Activated CD4-positive, alpha-beta memory T cell treated with anti-CD3 and anti-CD28 coated beads for 36 hours (primary cell): ENCODE measurements at places on chromosomes 5 and 9.
A peak's percentile ranks its signal among the peaks of the same experiment; 100 is the strongest.

- DNase-seq, result no peak
Measured at GRCh38 chr5:180535573-180535972, 41.4 kb downstream of the CNOT6 start.

DNA sequence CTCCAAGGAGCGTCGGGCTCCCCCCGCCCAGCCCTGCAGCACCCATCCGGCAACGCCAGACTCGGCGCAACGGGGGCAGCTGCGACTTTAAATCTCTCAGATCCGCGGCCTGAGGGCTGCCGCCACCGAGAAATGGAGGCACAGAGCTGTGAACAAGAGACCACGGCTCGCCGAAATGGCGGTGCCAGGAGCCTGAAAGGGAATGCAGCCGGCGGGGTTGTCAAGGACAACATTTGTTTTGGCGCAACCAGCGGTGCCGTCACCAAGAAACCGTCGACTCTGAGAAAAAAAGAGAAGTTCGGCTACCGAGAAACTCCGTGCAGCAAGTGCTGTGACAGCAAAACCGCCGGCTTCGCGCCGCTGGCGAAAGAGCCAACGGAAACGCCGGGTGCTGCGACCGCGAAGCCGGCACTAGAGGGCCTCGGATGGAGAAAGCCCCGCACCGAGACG lies 2.1 kb upstream of the ANXA2R start:
- DNase-seq, result peak; percentile 84

DNA sequence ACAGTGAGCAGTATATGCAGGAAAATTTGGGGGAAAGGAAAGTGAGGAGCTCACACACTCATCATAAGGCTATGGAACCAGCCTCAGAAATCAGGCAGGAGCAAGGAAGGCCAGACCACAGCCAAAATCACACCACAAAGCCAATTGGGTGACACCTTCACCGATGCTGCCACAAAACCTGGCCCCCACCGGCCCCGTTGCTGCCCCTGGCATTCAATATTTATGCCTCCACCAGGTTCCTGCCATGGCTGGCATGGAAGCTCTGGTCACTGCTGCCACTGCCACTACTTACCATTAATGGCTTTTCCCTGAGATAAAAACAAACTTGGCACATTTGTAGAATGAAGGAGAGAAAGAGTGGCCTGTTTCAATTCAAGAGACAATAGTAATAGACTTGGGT lies 28.7 kb upstream of the RARS1 start:
- no peak for DNase-seq

DNA sequence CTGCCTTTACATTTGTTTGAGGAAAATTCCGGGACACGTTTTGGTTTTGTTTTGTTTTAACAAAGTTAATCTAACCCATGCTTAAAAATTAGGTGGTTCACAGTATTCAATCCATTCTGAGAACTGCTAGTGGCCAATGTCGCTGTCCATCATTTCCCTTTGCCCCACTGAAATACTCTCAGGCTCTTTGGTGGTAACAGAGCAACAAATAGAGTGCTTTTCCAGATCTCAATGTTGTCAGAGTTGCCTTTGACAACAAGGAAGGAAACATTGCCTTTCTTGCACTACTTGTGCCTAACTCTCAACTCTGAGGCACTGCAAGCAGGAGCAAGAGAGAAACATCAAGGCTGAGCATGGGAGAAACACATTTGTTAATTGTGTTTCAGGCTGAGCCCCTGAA lies 154.0 kb downstream of the MCTP1 start:
- DNase-seq, result no peak

DNA sequence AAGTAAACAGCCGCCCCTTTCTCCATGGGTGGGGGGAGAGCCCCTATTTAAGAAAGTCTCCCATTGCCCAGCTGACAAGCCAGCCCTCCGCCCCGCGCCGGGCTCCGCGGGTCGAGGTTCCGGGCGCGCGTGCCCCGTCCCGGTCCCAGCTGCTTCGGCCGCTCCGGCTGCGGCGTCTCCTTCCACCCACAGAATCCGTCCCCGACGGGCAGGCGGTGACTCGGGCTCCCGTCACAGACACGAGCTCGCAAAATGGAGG lies 223 bp downstream of the NR3C1 start:
- no peak for DNase-seq

- peak; percentile 34 for DNase-seq
Measured at GRCh38 chr5:68368311-68369022, 152.9 kb downstream of the PIK3R1 start.

DNA sequence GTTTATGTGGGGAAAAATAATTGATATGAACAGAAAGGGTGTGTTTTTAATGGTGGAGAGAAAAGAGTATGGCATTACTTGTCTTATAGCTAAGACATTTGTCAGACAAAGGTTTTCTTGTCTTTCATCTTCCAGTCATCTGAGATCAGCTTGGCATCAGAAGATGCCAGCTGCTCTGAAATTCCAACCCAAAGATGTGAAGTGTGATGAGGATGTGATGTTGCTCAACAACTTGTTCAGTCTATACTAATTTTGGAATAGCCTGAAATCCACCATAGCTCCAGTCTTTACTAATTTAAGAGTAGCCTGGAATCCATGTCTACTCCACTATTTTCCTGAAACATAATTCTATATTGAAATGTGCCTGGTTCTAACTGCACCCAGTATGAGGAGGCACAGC lies 182.3 kb downstream of the CFAP90 start:
- no peak for DNase-seq

- DNase-seq, result no peak
Measured at GRCh38 chr5:167642779-167643517, 648.5 kb upstream of the WWC1 start.

DNA sequence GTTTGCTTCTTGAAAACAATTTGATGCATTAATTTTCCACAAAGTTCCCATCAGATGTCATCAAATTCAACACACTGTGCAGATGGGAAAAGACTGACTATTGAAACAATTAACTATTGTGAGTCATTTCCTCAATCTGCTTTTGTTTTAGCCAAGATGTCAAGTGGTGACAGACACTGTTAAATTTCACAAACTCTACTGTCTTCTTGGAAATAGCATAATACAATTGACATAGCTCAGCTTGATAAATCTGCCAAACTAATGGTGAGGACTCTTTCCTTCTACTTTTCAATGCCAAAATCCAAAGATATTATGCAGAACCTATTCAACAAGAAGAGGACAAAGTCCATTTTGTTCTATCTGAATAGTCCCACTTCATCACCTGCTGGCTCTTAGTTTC lies 242.3 kb downstream of the CAAP1 start:
- DNase-seq, result no peak

DNA sequence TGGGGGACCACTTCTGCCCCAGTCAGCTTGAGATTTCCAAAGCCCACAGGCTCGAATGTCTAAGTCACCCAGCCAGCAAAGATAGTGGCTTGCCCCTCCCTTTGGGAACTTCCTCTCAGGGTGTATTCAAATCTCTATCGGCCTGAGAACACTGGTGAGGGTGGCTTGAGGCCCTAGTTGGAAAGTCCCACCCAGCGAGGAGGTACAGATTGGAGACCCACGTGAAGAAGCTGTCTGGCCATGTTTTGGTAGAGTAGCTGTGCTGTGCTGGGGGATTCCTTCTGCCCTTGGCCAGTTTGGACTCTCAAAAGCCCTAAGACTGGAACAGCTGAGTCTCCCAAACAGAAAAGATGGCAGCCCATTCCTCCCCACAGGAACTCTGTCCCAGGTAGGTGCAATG lies 172.7 kb upstream of the RIOK2 start:
- no peak for DNase-seq

- DNase-seq, result no peak
Measured at GRCh38 chr9:134913041-134913712, 4.5 kb downstream of the FCN1 start.

GRCh38 chr5:171478946-171479775 lies 59.7 kb downstream of the FGF18 start:
- DNase-seq, result no peak

GRCh38 chr9:123540457-123540856 lies 184.5 kb downstream of the CRB2 start:
- no peak for DNase-seq

- DNase-seq, result no peak
Measured at GRCh38 chr9:137479892-137480685, 21.0 kb upstream of the NSMF start.

- DNase-seq, result no peak
Measured at GRCh38 chr9:27086818-27087680, 22.0 kb upstream of the TEK start.

DNA sequence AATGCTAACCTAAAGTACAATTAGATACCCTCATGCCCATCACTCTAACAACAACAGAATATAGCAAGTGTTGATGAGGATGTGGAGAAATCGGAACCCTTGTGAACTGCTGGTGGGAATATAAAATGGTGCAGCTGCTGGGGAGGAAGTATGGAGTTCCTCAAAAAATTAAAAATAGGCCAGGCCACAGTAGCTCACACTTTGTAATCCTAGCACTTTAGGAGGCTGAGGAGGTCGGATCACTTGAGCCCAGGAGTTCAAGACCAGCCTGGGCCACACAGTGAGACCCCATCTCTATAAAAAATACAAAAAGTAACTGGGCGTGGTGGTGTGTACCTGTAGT lies 18.0 kb upstream of the MRNIP start:
- DNase-seq, result no peak

DNA sequence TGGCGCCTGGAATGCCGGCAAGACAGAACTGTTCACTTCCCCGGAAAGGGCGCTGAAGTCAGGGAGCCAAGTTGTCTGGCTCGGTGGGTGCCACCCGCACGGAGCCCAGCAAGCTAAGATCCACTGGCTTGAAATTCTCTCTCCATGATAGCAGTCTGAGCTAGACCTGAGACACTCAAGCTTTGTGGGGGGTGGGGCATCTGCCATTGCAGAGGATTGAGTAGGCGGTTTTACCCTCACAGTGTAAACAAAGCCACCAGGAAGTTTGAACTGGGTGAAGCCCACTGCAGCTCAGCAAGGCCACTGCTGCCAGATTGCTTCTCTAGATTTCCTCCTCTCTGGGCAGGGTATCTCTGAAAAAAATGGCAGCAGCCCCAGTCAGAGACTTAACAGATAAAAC lies 277.4 kb downstream of the SLCO4C1 start:
- no peak for DNase-seq

DNA sequence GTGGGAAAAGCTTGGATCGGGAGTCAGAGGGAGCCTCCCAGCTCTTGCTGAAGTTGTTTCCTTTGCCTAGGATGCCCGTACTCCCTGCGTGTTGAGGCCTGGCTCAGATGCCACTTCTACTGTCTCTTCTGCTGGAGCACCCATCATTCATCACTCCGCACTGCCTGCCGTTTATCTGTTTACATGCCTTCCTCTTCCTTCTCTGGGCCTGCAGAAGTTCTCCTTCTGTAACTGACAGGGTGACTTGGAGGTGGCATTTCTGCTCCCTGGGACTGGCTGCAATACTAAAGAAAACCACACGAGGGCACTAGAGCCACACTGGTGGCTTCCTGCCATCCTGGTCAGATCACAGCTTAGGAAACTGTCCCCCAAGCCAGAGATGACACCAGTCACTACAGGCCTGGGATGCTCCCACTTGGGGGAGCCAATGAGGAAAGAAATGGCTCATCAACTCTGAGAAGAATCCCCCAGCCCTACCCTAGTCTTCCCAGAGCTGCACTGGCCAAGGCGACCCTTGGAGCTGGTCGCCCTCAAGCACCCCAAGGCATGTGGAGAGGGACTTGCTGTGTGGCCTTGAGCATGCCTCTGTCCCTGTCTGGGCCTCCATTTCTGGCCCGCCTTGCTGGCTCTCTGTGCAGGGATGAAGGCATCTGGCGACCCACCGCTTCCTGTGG lies 9.7 kb upstream of the SLC25A51 start:
- peak; percentile 88 for DNase-seq

DNA sequence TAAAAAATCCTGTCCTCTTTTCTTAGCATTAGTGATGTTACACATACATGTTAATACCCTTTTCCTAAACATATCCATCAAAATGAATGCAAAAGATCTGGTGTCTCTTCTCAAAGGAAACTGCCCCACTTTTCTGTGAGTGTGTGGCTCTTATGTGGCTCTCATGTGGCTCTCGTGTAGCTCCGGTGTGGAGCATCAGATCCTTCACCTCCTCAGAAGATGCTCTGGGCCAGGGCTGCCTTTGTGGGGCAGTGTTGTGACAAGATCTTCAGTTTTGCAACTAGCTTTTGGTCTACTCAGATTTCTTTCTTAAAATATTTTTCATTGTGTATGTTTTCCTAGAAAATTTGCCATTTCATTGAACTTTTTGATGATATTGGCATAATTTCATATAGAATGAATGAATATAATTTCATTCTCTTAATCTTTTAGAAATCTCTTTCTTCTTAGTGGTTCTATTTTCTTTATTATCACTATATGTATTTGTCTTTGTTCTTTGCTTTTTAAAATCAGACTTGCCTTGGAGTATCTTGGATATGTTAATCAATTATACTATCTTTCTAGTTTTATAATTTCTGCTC lies 19.4 kb downstream of the GARNL3 start:
- DNase-seq, result peak; percentile 39

DNA sequence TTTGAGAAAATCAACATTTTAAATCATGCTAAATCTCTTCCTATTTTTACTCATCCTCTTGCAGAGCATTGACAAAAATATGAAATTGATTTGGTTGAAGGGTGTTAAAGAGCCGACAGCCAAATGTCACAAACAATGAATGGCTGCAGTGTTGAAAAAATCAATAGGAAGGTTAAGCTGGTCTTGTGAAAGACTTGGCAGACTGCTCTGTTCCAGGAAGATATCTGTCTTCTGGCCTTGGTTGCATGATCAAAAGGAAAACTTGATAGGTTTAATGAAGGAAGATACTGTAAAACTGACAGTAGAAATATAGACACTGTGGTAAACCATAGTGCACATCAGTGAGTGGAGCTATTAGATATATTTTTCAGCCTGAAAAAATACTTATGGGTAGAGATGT lies 103.6 kb downstream of the PBX3 start:
- DNase-seq, result no peak

DNA sequence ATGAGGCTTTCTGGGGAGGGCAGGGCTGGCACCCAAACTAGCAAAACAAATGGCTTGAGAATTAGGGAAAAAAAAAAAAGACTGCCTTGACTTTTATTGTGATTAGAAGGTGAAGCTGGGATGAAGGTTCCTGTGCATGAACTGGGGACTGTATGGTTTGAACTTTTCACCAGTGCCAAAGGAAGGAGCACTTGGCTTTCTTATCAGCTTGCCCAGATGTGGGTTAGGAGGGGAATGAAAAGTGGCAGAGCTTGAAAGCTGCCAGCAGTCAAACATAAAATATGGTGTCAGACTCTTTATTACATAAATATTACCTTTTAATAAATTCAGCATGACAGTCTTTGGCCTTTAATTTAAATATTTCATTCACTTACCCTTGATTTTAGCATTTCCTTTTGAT lies 182.5 kb downstream of the PSAT1 start:
- no peak for DNase-seq

GRCh38 chr9:21753523-21753922 lies 48.9 kb upstream of the MTAP start:
- no peak for DNase-seq
